ENCODE measurements at places on chromosomes 1 and 21. TPM values are rescaled to one million over a fixed set of nuclear protein-coding genes. Genes with fewer than 3 reads are reported as not detected.
A peak's percentile ranks its signal among the peaks of the same experiment; 100 is the strongest.

- H3K4me1 ChIP-seq: peaks cover 17% of the 10 kb centered on the region
- no peak overlapping the region for H3K4me3 ChIP-seq
- H3K36me3 ChIP-seq: no peaks in the 10 kb centered on the region
- H3K27ac ChIP-seq: no peak overlapping the region
- peaks cover 3% of the 10 kb centered on the region for H3K27me3 ChIP-seq
Observed at GRCh38 chr1:27528818-27529703, 39.1 kb upstream of the WASF2 start.

DNA sequence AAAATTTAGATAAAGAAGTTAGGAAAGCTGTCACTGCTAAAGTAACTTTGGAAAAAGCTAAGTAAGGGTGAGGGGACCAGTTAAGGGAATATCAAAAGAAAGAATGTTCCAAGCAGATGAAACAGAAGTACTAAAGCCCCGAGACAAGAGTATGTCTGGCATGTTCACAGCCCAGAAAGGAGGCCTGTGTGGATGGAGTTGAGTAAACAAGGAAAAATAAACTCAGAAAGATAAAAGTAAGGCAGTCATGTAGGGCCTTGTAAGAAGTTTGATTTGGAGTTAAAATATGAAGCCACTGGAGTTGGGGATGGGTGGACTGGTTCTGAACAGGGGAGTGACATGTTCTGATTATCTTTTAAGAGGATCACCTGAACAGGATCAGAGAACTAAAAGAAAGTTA, 177.9 kb downstream of the CDC42BPA start:
- H3K4me1 ChIP-seq: no peaks in the 10 kb centered on the region
- H3K27me3 ChIP-seq: no peaks in the 10 kb centered on the region
- DNase-seq: no peak
- H3K36me3 ChIP-seq: peaks cover 6% of the 10 kb centered on the region
- no peak overlapping the region for H3K27ac ChIP-seq

- no peak for DNase-seq
- no peak overlapping the region for H3K4me3 ChIP-seq
- no peaks in the 10 kb centered on the region for H3K4me1 ChIP-seq
- H3K27ac ChIP-seq: no peak overlapping the region
- no peaks in the 10 kb centered on the region for H3K27me3 ChIP-seq
- H3K36me3 ChIP-seq: no peaks in the 10 kb centered on the region
Observed at GRCh38 chr1:60088620-60089155, 15.1 kb upstream of the C1orf87 start.

Gene NBPF6
- not detected for total RNA-seq

DNA sequence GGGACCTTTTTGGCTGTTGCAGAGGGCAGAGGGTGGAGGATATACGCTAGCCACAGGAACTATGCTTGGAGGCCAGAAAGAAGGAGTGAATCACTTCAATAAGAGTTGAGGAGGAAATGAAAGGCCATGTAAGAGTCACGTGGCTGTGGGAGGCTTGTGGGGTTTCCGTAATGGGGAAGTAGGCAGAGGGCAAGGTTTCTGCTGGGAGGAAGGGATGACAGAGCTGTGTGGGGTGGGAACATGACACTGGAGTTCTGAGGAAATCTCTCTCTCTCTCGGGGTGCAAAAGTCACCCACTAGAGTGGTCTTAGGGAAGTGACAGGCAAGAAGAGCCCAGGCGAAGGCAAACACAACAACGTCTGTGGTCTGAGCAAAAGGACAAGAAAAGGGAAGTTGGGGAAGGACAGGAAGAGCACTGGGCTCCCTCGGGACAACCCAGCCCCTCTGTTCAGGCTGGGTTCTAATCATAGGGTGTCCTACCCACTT, 3.9 kb upstream of the CD1C start:
- H3K4me1 ChIP-seq: no peaks in the 10 kb centered on the region
- no peaks in the 10 kb centered on the region for H3K36me3 ChIP-seq
- H3K27ac ChIP-seq: no peak overlapping the region
- no peak overlapping the region for H3K4me3 ChIP-seq
- no peak for DNase-seq
- no peaks in the 10 kb centered on the region for H3K27me3 ChIP-seq

Gene FAM167B
- total RNA-seq: 0.64 TPM

GRCh38 chr1:230243583-230244353, 176.7 kb downstream of the GALNT2 start:
- H3K4me1 ChIP-seq: peaks cover 10% of the 10 kb centered on the region
- no peak overlapping the region for H3K4me3 ChIP-seq
- H3K27me3 ChIP-seq: no peaks in the 10 kb centered on the region
- peaks cover 15% of the 10 kb centered on the region for H3K36me3 ChIP-seq
- no peak overlapping the region for H3K27ac ChIP-seq
- DNase-seq: peak; percentile 79

DNA sequence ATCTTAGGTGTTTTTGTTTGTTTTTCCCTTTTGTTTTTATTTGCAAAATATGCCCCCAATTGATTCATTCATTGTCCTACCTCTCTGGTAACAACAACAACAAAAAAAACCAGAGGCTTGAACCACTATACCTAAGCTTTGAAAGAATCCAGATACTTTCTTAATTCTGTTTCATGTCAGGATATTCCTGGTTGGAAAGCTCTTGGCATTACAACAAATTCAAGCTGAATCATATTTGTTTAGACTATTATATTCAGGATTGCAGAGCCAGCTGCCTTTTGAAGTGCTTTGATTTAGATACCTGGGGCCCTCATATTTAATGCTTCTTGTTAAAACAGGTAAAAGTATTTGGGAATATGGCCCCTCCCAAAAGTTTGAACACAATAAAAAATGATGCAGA, 22.9 kb upstream of the ZNF326 start:
- peaks cover 9% of the 10 kb centered on the region for H3K4me1 ChIP-seq
- no peak for DNase-seq
- no peaks in the 10 kb centered on the region for H3K36me3 ChIP-seq
- H3K4me3 ChIP-seq: no peak overlapping the region
- no peak overlapping the region for H3K27ac ChIP-seq
- no peaks in the 10 kb centered on the region for H3K27me3 ChIP-seq

- no peaks in the 10 kb centered on the region for H3K4me1 ChIP-seq
- H3K4me3 ChIP-seq: no peak overlapping the region
- no peaks in the 10 kb centered on the region for H3K27me3 ChIP-seq
- H3K36me3 ChIP-seq: no peaks in the 10 kb centered on the region
- DNase-seq: no peak
- H3K27ac ChIP-seq: no peak overlapping the region
Observed at GRCh38 chr1:14292520-14292919, 306.0 kb upstream of the KAZN start.

DNA sequence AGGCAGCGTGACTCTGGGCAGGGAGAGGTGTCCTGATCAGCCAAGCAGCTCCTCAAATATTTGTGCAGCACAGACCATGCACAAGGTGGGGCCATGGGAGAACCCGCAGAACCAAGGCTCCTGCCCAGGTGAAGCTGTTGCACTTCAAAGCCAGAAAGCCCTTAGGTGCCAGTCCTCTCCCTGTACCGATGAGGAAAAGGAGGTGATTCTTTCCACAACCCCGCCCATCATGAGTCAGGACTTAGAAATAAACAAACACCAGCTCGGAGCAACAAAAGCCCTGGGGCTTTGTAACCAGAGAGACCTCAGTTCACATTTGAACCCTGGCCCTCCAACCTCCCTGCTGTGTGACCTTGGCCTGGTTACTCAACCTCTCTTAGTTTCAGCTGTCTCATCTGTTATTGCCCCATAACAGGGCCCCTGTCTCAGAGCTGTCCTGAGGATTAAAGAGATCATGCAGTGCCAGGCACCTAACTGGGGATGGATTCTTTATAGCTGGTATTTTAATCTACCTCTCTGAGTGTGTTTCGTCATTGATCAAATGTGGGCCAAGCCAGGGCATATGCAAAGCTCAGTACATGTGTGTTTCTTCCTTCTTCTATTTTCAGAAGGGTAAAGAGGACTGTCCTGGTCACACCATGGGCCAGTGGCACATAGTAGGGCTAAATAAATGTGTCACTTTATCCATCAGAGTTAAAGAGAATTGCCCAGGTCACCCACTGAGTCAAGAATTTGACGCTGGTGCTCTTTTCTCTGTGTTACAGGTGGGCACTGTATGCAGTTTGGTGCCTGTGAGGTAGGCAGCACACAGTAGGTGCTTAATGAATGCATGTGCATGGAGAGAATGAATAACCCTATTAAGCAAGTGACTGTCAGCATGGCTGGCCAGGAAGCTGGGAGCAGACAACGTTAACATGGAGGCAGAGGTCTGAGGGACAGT, 1.4 kb downstream of the LDLRAD1 start:
- H3K27ac ChIP-seq: no peak overlapping the region
- no peaks in the 10 kb centered on the region for H3K36me3 ChIP-seq
- peaks cover 16% of the 10 kb centered on the region for H3K27me3 ChIP-seq
- no peaks in the 10 kb centered on the region for H3K4me1 ChIP-seq
- no peak for DNase-seq

DNA sequence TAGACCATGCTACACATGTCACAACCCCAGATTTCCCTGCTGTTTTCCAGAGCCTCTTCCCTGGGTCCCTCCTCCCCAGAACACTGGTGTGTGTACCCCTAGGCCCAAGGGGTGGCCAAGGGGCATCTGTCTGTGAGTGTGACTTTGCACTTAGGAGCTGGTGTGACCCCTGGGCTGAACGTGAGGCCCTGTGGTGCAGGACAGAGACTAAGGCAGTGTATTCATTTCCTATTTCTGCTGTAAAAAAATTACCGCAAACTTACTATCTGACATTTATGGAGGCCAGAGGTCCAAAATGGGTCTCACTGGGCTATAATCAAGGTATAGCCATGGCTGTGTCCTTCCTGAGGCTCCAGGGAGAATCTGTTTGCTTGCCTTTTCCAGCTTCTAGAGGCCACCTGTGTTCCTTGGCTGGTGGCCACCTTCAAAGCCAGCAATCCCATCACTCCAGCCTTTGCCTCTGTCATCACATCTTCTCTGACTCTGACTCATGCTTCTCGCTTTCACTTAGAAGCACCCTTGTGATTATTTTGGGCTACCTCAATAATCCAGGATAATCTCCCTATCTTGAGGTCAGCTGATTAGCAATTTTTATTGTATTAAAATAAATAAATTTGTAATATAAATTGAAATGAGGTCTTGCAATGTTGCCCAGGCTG, 24.0 kb upstream of the ELOA start:
- DNase-seq: peak; percentile 47
- H3K27ac ChIP-seq: no peak overlapping the region
- no peaks in the 10 kb centered on the region for H3K27me3 ChIP-seq
- peaks cover 3% of the 10 kb centered on the region for H3K4me1 ChIP-seq
- no peaks in the 10 kb centered on the region for H3K36me3 ChIP-seq

DNA sequence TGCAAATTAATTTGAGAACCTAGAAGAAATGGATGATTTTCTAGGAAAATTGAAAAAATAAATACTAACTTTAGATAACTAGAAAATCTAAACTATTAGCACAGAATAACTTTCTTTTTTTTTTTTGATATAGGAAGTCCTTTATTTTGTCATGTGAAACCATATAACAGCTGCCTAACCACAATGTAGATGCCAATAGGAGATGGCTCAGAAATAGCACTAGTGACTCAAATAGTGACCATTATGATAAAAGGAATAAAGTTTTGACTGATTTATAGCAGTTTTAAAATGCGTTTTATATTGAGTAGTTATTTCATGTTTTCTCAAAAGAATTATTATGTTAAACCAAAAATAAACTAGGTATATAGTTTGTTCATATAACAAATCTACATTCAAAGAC, 158.0 kb upstream of the CACYBP start:
- no peak for DNase-seq
- no peaks in the 10 kb centered on the region for H3K27me3 ChIP-seq
- H3K4me3 ChIP-seq: no peak overlapping the region
- no peaks in the 10 kb centered on the region for H3K36me3 ChIP-seq
- H3K4me1 ChIP-seq: no peaks in the 10 kb centered on the region
- H3K27ac ChIP-seq: no peak overlapping the region

Gene INSRR
- not detected for total RNA-seq

DNA sequence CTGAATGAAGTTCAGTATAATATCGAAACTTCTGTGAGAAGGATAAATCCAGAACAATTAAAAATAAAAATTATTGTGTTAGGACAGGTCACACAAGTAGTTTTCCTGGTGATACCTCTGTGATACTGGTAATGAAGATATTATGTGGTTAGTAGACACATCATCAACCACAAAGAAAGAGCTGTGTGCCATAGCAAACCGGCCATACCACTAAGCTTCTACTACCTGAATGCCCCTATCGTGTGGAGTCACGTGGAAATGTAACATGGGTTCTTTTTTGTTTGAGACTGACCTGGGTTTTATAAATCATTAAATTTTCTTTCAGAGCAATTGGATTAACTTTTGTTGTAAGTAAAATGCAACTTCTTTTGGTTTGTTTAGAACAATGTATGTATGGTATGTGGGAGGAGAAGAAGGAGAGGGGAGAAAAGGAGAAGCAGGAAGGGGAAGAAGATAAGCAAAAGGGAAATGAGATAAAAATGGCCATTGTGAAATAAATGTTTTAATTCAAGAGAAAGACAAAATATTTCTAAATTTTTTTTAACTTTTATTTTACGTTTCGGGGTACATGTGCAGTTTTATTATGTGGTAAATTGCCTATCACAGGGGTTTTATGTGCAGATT, 58.2 kb upstream of the LRRC8B start:
- no peaks in the 10 kb centered on the region for H3K27me3 ChIP-seq
- no peaks in the 10 kb centered on the region for H3K36me3 ChIP-seq
- no peaks in the 10 kb centered on the region for H3K4me1 ChIP-seq
- no peak for DNase-seq
- no peak overlapping the region for H3K27ac ChIP-seq

Gene HPCA
- not detected for total RNA-seq

Gene TCP10L
- total RNA-seq: 0.34 TPM

Gene ZNF648
- not detected for total RNA-seq

Gene ARHGEF16
- 4.1 TPM for total RNA-seq

Gene BATF3
- total RNA-seq: 2.5 TPM

DNA sequence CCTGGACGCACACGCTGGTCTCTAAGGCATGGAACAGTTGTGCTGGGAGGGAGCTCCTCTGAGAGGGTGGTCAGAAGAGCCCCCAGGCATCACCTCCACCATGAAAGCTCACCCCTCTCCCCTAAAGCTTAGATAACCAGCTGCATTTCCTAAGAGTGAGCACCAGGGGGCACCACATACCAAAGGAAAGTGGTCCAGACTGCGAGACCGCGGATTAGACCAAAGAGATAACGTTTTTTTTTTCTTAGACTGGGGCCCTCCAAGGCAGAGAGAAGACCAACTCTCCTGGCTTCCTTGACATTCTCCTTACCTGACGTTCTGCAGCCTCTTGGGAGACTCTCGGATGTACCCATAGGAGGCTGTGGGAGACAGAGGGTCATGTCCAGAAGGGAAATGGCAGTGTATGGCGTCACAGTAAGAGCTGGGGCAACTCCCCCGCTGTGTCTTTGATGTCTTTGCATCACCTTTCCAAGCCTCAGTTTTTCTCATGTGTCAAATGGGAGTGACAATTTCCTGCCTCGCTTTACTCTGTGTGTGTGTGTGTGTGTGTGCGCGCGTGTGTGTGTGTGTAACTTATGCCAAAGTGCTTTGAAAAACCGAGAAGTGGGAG, 12.3 kb upstream of the IFNLR1 start:
- peaks cover 2% of the 10 kb centered on the region for H3K4me1 ChIP-seq
- no peaks in the 10 kb centered on the region for H3K27me3 ChIP-seq
- H3K27ac ChIP-seq: no peak overlapping the region

GRCh38 chr1:79646880-79647279, 640.4 kb upstream of the ADGRL4 start:
- H3K4me3 ChIP-seq: no peak overlapping the region
- H3K4me1 ChIP-seq: no peaks in the 10 kb centered on the region
- no peaks in the 10 kb centered on the region for H3K27me3 ChIP-seq
- DNase-seq: no peak

- DNase-seq: peak; percentile 42
- no peak overlapping the region for H3K27ac ChIP-seq
- H3K4me1 ChIP-seq: no peaks in the 10 kb centered on the region
- no peak overlapping the region for H3K4me3 ChIP-seq
- no peaks in the 10 kb centered on the region for H3K36me3 ChIP-seq
- no peaks in the 10 kb centered on the region for H3K27me3 ChIP-seq
Observed at GRCh38 chr1:147700042-147701006, 30.0 kb upstream of the ACP6 start.

All from astrocyte (in vitro differentiated cells and primary cell).